ENCODE measurements at places on chromosomes 12 and 14.

DNA sequence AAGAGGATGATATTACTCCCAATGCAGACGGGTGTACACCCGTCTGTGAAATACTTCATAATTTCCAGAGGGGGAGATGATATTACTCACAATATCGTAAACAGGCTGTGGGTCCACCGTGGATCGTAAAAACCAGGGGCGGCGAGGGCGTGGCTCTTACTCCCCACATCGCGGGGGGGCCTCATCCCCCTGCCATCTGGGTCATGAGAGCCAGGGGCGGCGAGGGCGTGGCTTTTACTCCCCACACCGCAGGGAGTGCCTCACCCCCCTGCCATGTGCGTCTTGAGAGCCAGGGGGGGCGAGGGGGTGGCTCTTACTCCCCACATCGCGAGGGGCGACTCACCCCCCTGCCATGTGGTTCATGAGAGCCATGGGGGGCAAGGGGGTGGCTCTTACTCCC is 86.2 kb upstream of the GNG2 start:
- H3K27ac ChIP-seq: no peak overlapping the region
- H3K36me3 ChIP-seq: no peaks in the 10 kb centered on the region
- H3K4me1 ChIP-seq: no peaks in the 10 kb centered on the region
- DNase-seq: no peak

DNA sequence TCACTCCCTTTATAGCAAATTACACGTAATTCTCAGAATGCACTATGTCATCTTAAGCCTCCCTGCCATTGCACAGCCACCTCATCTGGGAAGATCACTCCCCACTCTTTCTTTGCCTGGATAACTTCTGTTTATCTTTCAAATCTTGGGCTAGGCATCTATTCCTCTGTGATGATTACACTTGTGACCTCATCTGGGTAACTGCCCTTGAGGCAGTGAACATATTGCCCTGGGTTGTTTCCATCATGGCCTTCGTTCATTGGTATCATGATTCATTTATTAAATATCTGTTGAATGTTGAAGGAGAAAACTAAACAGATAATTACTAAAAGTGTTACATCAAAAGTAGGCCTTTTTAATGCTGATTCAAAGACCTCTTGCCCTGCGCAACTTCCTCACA is 26.2 kb upstream of the PDE3A start:
- no peak overlapping the region for H3K4me3 ChIP-seq
- H3K36me3 ChIP-seq: no peaks in the 10 kb centered on the region
- H3K27ac ChIP-seq: no peak overlapping the region
- no peaks in the 10 kb centered on the region for H3K27me3 ChIP-seq
- no peaks in the 10 kb centered on the region for H3K4me1 ChIP-seq

DNA sequence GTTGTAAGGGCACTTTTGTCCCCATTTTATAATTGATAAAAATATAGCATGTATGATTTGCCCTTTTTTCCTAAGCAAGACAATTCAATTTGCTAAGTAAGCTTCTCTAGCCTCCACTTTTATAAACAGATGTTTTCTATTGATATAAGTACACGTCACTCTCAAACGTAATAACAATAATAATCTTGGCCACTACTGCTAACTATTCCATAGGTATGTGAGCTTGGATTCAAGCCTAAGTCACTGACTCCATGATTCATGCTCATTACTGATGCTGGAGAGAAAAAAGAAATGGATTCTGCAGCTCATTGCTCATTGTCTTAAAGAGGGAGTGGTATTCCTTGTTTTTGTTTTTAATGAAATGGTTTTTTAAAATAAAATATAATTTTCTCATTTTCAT is 661.0 kb downstream of the GALC start:
- H3K36me3 ChIP-seq: no peaks in the 10 kb centered on the region
- no peak overlapping the region for H3K27ac ChIP-seq
- H3K27me3 ChIP-seq: no peaks in the 10 kb centered on the region
- H3K4me1 ChIP-seq: no peaks in the 10 kb centered on the region
- no peak for DNase-seq

GRCh38 chr12:20507711-20508110 is 139.4 kb downstream of the PDE3A start:
- H3K36me3 ChIP-seq: no peaks in the 10 kb centered on the region
- no peaks in the 10 kb centered on the region for H3K4me1 ChIP-seq
- no peak overlapping the region for H3K4me3 ChIP-seq
- no peaks in the 10 kb centered on the region for H3K27me3 ChIP-seq

DNA sequence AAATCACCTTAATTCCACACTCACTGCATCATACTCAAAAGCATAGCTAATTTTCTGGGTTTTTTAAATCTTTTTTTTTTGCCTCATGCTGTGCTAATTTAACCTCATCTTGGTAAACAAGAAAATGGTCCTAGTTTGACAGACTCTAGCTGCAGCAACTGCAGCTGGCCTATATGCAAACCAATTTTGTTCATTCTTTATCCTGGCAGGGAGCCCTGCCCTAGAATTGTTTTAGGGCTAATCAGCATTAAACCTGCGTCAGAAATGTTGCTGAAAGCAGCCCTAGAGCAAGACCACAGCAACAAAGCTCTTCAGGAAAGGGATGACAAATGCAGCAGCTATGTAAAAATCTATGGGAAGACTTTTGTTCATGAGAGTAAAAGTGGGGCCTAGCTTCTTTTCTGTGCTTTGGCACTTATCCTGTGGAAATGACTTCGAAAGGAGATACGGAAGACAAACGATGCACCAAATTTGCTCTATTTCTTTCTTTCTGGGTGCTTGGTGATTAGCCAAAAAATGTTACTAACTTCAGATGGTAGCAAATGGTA is 72.2 kb downstream of the DENND5B start:
- peak overlapping the region; percentile 88 for H3K27ac ChIP-seq
- peaks cover 24% of the 10 kb centered on the region for H3K4me1 ChIP-seq
- peak; percentile 29 for DNase-seq
- peaks cover 2% of the 10 kb centered on the region for H3K36me3 ChIP-seq
- no peak overlapping the region for H3K4me3 ChIP-seq

DNA sequence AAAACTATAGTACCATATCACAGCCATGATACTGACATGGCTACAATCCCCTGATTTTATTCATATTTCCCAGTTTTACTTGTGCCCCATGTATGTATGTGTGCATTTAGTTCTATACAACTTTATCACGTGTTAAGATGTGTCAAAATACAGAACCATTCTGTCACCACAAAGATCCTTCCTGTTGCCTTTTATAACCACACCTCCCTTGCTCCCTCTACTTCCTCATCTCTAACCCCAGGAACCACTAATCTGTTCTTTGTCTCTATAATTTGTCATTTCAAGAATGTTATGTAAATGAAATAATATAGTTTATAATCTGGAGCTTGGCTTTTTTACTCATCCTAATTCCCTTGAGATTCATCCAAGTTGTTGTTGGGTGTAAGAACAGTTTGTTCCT is 358.4 kb downstream of the DPF3 start:
- H3K27ac ChIP-seq: no peak overlapping the region
- H3K4me1 ChIP-seq: no peaks in the 10 kb centered on the region
- no peak overlapping the region for H3K4me3 ChIP-seq
- no peak for DNase-seq
- H3K36me3 ChIP-seq: no peaks in the 10 kb centered on the region

DNA sequence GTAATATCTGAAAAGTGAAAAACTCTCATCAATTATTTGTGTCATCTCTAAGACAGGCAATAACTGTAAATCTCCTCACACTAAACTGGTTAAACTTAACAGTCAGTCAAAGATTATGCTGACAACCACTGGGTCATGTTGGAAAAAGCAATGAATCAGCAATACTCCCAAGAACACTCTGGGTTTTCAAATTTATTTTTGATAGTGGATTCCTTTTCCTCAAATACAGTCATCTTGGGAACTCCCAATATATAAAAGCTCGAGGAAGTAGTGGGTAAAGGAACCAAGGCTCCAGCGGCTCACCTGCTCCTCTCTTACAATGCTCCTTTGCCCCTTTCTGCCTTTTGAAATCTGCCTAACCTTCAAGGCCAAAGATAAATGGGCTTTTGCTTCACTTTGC is 70.0 kb downstream of the ARMH4 start:
- H3K36me3 ChIP-seq: no peaks in the 10 kb centered on the region
- H3K27me3 ChIP-seq: no peaks in the 10 kb centered on the region
- H3K4me3 ChIP-seq: no peak overlapping the region
- H3K4me1 ChIP-seq: peaks cover 4% of the 10 kb centered on the region

- DNase-seq: peak; percentile 72
- H3K4me1 ChIP-seq: peaks cover 1% of the 10 kb centered on the region
- no peaks in the 10 kb centered on the region for H3K27me3 ChIP-seq
- H3K36me3 ChIP-seq: peaks cover 24% of the 10 kb centered on the region
- H3K4me3 ChIP-seq: no peak overlapping the region
- H3K27ac ChIP-seq: peak overlapping the region; percentile 51
Measured at GRCh38 chr12:57069523-57069922, 9.1 kb downstream of the NEMP1 start.

GRCh38 chr12:130087222-130087621 is 75.0 kb upstream of the FZD10 start:
- no peak overlapping the region for H3K4me3 ChIP-seq
- no peak for DNase-seq
- no peak overlapping the region for H3K27ac ChIP-seq
- H3K4me1 ChIP-seq: peaks cover 9% of the 10 kb centered on the region
- H3K36me3 ChIP-seq: no peaks in the 10 kb centered on the region

GRCh38 chr12:117047810-117048584 is 51.2 kb downstream of the TESC start:
- DNase-seq: no peak
- H3K4me3 ChIP-seq: no peak overlapping the region
- H3K27me3 ChIP-seq: no peaks in the 10 kb centered on the region
- peaks cover 28% of the 10 kb centered on the region for H3K4me1 ChIP-seq

- peaks cover 12% of the 10 kb centered on the region for H3K36me3 ChIP-seq
- H3K27me3 ChIP-seq: no peaks in the 10 kb centered on the region
- H3K4me3 ChIP-seq: no peak overlapping the region
- H3K27ac ChIP-seq: no peak overlapping the region
- H3K4me1 ChIP-seq: peaks cover 7% of the 10 kb centered on the region
Measured at GRCh38 chr14:74886001-74886400, 4.3 kb downstream of the DLST start.

DNA sequence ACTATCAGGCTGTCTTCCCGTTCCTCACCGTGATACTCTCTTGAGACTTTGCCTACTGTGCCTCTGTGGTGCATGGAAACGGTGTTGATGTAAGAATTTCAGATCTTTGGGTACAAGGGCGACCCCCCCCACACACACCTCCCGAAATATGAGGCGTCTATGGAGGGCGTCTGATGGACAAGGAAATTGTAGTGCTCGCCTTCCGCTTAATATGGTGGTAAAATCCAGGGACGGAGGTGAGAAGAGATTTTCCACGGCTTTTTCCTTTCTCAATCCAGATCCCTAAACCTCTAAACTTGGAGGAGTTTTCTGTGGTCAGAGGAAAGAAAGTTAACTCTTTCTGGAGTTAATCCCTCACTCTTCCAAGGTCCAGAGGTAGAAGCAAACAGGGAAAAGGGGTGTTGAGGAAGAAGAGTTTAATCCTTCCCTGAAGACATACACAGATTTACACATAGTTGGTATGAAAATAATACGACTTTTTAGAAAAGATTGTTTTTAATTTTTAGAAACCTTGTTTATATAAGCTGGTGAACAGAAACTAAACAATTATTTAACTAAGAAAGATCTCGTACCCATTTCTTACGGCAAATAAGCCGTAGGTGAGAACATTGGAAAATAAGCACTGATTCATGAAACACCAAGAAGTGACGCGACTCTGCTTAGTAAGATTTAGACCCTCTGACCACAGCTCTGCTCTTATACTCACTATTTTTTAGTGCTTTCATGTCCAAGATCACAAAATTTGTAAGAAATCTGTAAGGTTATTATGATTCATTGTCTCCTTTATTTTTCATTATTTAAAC is 23.1 kb upstream of the RNASE12 start:
- no peaks in the 10 kb centered on the region for H3K4me1 ChIP-seq
- H3K36me3 ChIP-seq: no peaks in the 10 kb centered on the region
- no peak for DNase-seq
- no peaks in the 10 kb centered on the region for H3K27me3 ChIP-seq
- H3K4me3 ChIP-seq: peak overlapping the region; percentile 59
- H3K27ac ChIP-seq: peak overlapping the region; percentile 33

- DNase-seq: no peak
- no peaks in the 10 kb centered on the region for H3K36me3 ChIP-seq
- no peak overlapping the region for H3K27ac ChIP-seq
- H3K27me3 ChIP-seq: no peaks in the 10 kb centered on the region
Measured at GRCh38 chr12:128424931-128425431, 158.0 kb downstream of the TMEM132C start.

GRCh38 chr12:117699118-117699517 is 269.7 kb downstream of the KSR2 start:
- no peaks in the 10 kb centered on the region for H3K4me1 ChIP-seq
- no peaks in the 10 kb centered on the region for H3K27me3 ChIP-seq
- H3K4me3 ChIP-seq: no peak overlapping the region
- H3K36me3 ChIP-seq: no peaks in the 10 kb centered on the region

- H3K27me3 ChIP-seq: no peaks in the 10 kb centered on the region
- H3K36me3 ChIP-seq: no peaks in the 10 kb centered on the region
- no peak overlapping the region for H3K27ac ChIP-seq
- H3K4me3 ChIP-seq: no peak overlapping the region
Measured at GRCh38 chr12:24625103-24625502, 323.8 kb downstream of the BCAT1 start.

DNA sequence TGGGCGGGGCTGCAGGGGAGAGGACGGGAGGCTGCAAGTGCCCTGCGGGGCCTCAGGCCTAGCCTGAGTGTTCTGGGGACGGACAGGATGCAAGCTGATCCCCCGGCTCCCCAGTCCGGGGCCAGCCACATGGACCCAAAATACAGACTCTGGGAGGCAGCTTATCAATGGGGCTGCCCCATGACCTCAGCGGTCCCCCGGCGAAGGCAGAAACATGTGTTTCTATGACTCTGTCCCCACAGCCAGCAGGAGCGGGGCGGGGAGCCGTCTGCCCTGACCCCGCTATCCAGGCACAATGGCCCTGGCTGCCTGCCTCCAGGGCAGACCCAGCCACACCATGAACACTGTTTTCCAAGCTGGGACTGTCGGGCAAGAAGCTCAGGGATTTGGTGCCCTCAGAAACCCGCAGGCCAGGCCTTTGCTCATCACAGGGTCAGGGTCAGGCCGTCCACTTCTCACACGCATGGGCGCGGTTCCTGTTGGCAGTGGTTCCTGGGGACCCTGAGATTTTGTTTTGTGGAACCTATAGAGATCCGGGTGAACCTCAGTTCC is 75.0 kb downstream of the RFLNA start:
- H3K4me3 ChIP-seq: no peak overlapping the region
- no peak overlapping the region for H3K27ac ChIP-seq
- H3K4me1 ChIP-seq: peaks cover 4% of the 10 kb centered on the region

DNA sequence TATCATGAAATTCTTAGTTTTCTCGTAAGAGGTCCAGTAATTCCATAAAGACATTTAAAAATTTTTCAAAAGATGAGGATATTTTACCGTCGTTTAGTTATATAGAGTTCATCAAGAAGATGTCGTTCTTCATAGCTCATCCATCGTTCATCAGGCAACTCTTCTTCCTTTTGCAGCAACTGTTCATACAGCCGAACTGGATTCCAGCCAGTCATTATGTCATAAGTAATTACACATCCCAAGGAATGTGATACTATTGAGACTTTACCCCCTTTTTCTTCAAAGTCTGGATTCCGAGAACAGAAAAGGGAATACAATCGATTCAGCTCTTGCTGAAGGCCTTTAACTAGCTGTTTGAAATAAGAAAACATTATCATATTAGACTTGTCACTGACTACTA is 90.3 kb downstream of the DDHD1 start:
- no peaks in the 10 kb centered on the region for H3K4me1 ChIP-seq
- DNase-seq: no peak
- no peaks in the 10 kb centered on the region for H3K36me3 ChIP-seq
- H3K27ac ChIP-seq: no peak overlapping the region

GRCh38 chr12:54136844-54137580 is 51.8 kb downstream of the SMUG1 start:
- no peaks in the 10 kb centered on the region for H3K36me3 ChIP-seq
- no peak overlapping the region for H3K27ac ChIP-seq
- no peaks in the 10 kb centered on the region for H3K4me1 ChIP-seq
- no peak for DNase-seq
- no peaks in the 10 kb centered on the region for H3K27me3 ChIP-seq
